ENCODE measurements at places on chromosomes 11 and 22.

- no peak for DNase-seq
Measured at GRCh38 chr11:88543902-88544655, 206.5 kb upstream of the CTSC start.

DNA sequence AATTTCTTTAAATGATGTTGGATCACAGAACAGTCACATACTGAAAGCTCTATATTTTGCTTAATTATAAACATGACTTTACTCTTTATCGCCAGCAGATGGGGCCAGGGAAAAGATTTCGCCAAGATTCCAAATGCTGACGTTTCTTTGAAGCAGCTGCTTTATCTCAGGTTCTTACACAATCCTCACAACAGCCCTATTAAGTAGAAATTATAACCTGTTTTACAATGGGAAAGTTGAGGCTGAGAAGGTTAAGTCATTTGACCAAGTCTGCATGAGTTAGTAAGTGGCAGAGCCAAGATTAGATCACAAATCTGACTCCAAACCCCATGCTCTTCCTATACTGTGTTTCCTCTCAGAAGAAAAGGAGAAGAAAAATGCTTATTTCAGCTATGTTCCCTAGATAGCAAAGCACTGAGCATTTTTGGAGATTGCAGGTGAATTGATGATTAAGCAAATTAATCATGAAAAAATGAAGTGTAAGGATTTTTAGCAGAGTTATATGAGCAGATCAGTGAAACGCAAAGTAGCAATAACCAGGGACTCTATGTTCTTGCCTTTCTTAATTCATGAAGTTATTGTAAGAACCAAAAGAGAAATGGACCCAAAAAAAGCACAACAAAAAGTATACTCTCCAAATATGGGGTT lies 79.0 kb downstream of the AASDHPPT start:
- DNase-seq, result peak; percentile 38

- DNase-seq, result no peak
Measured at GRCh38 chr11:66068923-66069714, 953 bp upstream of the PACS1 start.

- no peak for DNase-seq
Measured at GRCh38 chr11:90321018-90321417, 98.2 kb upstream of the CHORDC1 start.

GRCh38 chr22:26295563-26296126 lies 126.4 kb downstream of the SEZ6L start:
- DNase-seq, result no peak
